GM23248 (cell line): ENCODE measurements at places on chromosomes 3 and 15.

- peaks cover 11% of the 10 kb centered on the region for H3K4me1 ChIP-seq
- H3K36me3 ChIP-seq: peaks cover 68% of the 10 kb centered on the region
- H3K27me3 ChIP-seq: no peaks in the 10 kb centered on the region
- no peak overlapping the region for H3K4me3 ChIP-seq
- peak; percentile 90 for DNase-seq
- peak overlapping the region; percentile 15 for H3K27ac ChIP-seq
These were observed 49.1 kb downstream of the DNASE1L3 start for GRCh38 chr3:58161435-58162398.

- H3K27ac ChIP-seq: no peak overlapping the region
- 0 out of 2 replicates have a peak, but pooled peaks cover 7% of the 10 kb centered on the region for H3K36me3 ChIP-seq
- H3K27me3 ChIP-seq: no peaks in the 10 kb centered on the region
- no peak overlapping the region for H3K4me3 ChIP-seq
- no peak for DNase-seq
These were observed 1078.4 kb downstream of the ROBO1 start for GRCh38 chr3:78689378-78689777.

DNA sequence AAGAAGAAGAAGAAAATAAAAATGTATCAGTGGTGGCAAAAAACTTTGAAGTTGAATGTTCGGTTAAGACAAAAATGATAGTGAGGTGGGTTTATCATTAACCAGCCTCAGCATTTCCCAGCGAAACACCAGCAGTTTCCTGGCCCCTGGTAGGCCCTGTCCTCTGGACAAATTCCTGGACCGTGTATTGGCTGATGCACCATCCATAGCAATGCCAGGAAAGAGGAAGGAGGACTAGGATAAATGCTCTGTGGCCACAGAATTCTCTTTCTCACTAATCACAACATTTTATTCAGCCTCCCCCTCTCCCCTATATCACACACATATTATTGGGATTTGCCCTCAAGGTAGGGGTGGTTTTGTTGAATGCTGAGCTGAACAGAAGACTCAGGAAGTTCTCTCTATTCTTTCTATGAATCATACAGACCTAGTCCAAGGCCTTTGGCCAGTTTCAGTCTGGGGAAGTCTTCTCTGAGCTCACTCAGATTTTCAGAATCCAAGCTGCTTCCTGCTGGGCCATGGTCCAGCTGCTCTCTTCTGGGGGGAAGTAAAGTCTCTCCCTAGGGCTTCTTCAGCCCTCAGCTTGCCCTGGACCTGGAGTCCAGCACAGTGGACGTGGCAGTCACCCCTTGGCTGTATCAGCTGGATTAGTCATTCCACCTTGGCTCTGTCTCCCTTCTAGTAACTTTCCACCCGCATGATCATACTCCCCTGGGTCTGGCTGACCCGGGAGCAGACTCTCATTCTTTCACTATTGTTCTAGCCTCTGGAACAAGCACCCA, 27.6 kb downstream of the SLC28A1 start:
- DNase-seq: peak; percentile 98
- no peaks in the 10 kb centered on the region for H3K36me3 ChIP-seq
- H3K27ac ChIP-seq: peak overlapping the region; percentile 76
- H3K4me1 ChIP-seq: peaks cover 44% of the 10 kb centered on the region

GRCh38 chr3:12990306-12990705, 82.9 kb downstream of the IQSEC1 start:
- no peaks in the 10 kb centered on the region for H3K36me3 ChIP-seq
- no peaks in the 10 kb centered on the region for H3K27me3 ChIP-seq
- peak; percentile 31 for DNase-seq
- no peak overlapping the region for H3K4me3 ChIP-seq
- peak overlapping the region; percentile 59 for H3K27ac ChIP-seq

GRCh38 chr3:127822041-127822681, at the start of gene MGLL:
TSS of gene MGLL (minus strand) at chr3:127822515. CDS start at chr3:127822318, 197 bp downstream.
- H3K27me3 ChIP-seq: no peaks in the 10 kb centered on the region
- no peaks in the 10 kb centered on the region for H3K36me3 ChIP-seq
- H3K4me3 ChIP-seq: peak within 1 kb of the TSS; percentile 89
- peak within 1 kb of the TSS; percentile 59 for H3K27ac ChIP-seq
- peaks cover 33% of the 10 kb centered on the region for H3K4me1 ChIP-seq
- DNase-seq: peak; percentile 65

DNA sequence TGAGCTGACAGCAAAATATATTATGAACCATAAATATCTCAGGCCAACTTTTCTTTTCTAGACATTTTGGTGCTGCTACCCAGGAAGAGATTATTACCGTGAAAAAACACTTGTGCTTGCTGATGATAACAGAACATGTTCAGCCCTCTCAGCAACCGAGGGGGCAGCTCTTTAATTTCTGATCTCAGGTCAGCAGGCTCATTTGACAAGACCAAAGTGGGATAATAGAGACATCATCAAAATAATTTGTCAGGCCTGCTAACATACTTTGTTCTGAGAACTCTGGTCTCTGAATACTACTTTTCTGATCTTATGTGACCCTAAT, 645.9 kb upstream of the KCNMB2 start:
- no peak overlapping the region for H3K4me3 ChIP-seq
- no peaks in the 10 kb centered on the region for H3K4me1 ChIP-seq
- H3K27ac ChIP-seq: no peak overlapping the region
- DNase-seq: no peak
